ENCODE measurements at places on chromosomes 1 and 21.
A peak's percentile ranks its signal among the peaks of the same experiment; 100 is the strongest.

GRCh38 chr1:42195841-42196240 lies 31.3 kb upstream of the GUCA2A start:
- DNase-seq, result no peak

- no peak for DNase-seq
Observed at GRCh38 chr1:61680500-61680899, 44.4 kb downstream of the TM2D1 start.

DNA sequence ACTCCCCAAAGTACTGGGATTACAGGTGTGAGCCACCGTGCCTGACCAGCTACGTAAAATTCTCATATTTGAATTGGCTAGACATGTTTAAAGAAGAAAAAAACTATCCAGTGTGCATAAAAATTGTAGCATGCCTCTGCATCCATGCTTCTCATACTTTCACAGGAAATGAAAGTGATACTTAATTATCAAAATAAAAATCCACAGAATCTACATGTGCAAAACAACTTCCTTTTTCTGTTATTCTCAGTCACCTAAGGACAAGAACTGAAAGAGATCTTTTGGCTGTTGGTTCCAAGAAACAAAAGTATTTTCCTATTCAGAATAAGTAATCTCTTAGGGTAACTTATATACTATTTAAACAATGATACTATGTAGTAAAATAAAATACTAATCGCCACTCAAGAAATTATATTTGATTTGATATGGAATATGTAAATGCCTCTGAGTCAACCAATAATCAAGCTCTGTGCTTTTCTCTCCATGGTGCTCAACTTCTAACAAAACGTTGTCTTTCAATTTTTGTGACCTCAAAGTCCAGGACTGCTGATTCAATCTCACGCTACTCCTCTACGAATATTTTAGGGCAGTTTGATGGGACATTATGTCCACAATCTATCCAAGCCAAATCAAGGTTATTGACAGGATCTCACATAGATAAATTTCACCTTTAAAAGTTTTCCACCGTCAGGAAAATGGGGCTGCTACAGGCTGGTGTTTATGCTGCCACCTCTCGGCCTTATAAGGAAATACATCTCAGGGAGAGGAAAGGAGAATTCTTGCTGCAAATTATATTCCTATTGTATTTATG lies 102.7 kb downstream of the ZNF281 start:
- DNase-seq, result peak; percentile 35

DNA sequence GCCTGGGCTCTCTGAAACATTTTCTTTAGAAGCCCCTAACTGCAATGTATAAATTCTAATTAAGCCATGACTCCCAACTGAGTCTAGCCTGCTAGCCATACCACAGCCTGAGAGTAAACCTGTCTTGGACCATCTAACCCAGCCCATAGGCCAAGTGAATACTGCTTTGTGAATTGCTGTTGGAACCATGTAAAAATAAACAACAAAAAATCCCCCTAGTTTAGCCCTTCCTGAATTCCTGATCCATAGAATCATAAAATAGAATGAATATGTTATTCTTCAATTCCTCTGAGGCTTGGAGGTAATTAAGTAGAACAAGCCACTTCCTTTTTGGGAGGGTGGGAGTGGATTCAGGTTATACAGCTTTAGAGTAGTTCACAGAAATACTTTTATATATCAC lies 1496.4 kb downstream of the MRPL39 start:
- DNase-seq, result no peak

DNA sequence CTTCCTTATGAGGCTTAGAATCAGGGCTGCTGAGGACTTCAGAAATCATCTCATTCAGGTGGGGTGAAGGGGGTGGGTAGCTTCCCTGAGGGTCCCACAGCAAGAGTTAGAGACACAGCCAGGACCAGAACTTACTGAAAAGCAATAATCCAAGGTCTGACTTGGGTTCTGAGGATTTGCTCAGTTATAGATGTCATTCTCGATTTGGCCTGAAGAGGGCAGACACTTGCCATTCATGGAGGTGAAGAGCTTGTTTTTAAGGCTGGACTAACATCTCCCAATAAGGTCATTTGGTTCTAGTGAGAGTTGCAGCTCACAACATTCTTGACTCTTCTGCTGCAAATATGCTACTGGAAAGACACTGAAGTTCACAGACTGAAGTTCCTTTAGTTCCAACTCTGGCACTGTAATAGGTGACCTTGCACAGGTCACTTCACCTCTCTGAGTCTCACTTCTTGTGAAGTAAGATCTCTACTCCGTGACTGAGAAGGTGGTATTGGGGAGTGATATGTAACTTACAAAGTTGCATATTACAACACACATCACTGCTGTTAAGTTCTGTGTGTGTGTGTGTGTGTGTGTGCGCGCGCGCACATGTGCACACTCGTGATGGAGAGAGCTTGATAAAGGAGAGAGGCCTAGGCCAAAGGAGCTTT lies 69.8 kb upstream of the DIRAS3 start:
- peak; percentile 79 for DNase-seq

- DNase-seq, result peak; percentile 36
Observed at GRCh38 chr1:27632387-27633297, 2.3 kb downstream of the FGR start.

GRCh38 chr21:14824126-14824525 lies 240.7 kb downstream of the NRIP1 start:
- no peak for DNase-seq

- DNase-seq, result no peak
Observed at GRCh38 chr1:233885196-233885920, 19.1 kb upstream of the SLC35F3 start.

DNA sequence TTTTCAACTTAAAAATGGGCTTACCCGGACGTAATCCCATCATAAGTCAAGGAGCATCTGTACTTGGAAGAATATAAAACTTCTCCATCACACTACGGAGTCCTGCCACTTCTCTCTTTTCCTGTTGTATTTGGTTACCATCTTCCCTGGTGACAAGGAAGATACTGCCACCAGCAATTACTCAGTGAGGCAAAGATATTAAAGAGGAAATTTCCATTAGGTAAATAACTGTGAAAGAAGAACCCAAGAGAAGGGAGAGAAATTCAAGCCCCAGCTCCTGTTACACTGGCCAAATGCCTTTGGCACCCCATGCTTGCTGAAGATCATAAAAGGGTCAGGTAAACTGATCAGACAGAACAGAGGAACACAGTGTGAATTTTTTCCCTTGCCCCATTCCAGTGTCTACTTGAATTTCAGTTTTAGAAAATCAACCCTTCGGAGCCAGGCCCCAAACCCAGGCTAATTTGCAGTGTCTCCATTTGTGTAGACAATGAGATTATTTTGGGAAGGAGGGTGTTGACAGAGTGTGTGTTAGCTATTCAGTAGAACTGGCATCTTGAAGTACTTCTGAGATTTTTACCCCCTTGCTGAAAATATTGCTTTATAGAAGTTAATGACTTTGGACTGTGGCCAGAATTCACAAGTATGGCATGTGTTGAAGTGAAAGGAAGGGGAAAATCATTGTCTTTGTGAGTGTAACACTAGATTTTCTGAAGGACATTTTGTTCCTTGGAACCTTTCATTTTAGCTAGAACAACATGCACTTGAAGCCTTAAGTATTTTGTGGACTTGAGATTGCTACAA lies 167.1 kb downstream of the DHRS3 start:
- DNase-seq, result no peak

- no peak for DNase-seq
Observed at GRCh38 chr1:156866249-156866909, 5.7 kb downstream of the NTRK1 start.

GRCh38 chr21:32352526-32352925 lies 40.3 kb downstream of the URB1 start:
- no peak for DNase-seq

GRCh38 chr1:197356723-197357533 lies 88.9 kb downstream of the CRB1 start:
- peak; percentile 41 for DNase-seq

DNA sequence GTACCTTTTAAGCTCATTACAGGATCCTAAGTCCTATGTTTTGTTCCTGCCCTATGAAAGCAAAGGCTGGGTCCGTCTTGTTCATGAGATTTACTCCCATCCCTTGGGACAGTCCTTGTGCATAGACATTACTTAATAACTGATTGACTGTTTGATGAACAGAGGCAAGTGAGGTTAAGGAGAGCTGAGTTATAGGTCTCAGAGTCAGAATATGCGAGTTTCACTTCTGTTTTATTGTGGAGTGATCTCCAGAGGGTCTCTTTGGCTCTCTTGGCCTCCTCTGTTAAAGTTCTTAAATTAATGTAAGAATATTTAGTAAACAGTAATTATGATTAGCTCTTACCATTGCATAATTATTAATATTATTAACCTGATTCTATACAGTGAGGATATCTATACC lies 52.6 kb downstream of the BRINP2 start:
- DNase-seq, result no peak

- no peak for DNase-seq
Observed at GRCh38 chr1:32239337-32239736, 7.7 kb upstream of the FAM167B start.

GRCh38 chr1:98698625-98699024 lies 37.1 kb downstream of the SNX7 start:
- no peak for DNase-seq

- DNase-seq, result no peak
Observed at GRCh38 chr1:205474571-205474970, 18.7 kb upstream of the BLACAT1 start.

DNA sequence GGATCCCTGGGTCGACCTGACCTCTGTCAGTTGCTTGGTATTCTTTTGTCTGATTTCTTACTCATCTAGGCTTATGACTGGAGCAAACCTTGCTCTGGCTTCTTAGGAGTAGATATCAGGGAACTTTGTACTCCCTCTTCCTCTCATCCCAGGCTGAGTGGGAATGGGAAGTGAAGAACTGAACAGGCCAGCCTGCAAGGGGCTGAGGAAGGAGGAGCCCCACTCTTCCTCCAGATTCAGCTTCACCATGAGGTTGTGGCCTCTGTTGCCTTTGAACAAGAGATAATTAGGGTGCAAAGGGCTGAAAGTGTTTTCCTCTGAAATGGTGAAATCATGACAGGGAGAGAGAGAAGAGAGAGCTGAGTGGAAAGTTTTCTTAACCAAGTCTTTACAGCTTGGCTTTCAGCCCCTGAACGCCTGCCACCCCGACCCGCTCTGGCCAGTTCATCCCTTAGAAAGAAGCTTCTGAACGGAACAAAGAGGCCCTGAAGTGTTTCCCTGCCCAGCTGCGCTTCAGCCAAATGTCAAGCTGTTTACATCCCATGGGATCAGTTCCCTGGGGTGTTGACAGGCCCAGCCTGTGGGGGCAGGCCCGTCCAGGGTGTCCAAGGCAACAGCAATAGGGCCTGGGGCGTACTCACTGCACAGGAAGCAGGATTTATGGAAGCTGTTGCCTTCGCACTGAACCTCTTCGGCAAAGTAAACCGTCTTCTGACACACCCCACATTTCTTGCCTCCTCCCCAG lies 11.2 kb downstream of the CSRP1 start:
- no peak for DNase-seq

DNA sequence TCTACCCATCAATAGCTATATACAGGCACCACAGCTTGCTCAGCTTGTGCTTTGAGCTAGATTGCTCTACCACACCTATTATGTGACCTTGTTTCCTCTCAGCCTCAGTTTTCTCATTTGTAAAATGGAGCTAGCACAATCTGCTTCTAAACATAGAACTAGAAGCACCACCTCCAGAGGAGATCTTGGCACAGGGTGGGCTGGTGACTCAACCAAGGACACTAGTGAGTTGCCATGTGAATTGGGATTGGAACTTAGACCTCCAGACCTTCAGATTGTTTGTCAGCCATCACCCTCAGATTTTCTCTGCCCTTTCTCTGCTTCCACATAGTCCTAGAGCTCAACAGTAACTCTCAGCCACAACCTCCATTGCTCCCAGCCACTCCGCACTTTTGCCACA lies 3.0 kb upstream of the MACO1 start:
- no peak for DNase-seq

GRCh38 chr21:29312981-29313380 lies 14.3 kb downstream of the BACH1 start:
- no peak for DNase-seq

- no peak for DNase-seq
Observed at GRCh38 chr1:214895011-214895600, 187.4 kb upstream of the KCNK2 start.

- no peak for DNase-seq
Observed at GRCh38 chr1:214523124-214523824, 28.1 kb downstream of the PTPN14 start.

- no peak for DNase-seq
Observed at GRCh38 chr1:47745715-47746609, 251.2 kb downstream of the TRABD2B start.

GRCh38 chr1:43563876-43564539 lies 33.3 kb downstream of the PTPRF start:
- no peak for DNase-seq
